ENCODE measurements at places on chromosomes 7 and 10. TPM values are rescaled to one million over a fixed set of nuclear protein-coding genes. Genes with fewer than 3 reads are reported as not detected.
A peak's percentile ranks its signal among the peaks of the same experiment; 100 is the strongest.

DNA sequence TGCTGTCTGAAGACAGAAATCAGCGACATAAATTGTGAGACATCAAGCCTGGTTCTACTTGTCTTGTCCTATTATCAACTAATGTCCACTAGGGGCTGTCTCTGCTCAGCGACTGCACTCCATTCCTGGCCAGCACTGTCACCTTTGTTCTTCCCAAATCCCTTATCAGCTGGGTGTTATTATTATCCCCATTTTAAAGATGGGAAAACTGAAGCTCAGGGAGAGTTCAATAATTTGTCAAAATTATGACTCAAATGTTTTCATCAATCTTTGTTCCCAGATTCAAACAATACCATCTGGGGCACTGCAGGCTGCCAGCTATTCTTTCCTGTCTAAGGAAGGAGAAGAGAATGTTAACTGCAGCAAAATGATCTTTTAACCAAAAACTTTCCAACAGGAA is 431.6 kb upstream of the NFE2L3 start:
- DNase-seq: no peak

DNA sequence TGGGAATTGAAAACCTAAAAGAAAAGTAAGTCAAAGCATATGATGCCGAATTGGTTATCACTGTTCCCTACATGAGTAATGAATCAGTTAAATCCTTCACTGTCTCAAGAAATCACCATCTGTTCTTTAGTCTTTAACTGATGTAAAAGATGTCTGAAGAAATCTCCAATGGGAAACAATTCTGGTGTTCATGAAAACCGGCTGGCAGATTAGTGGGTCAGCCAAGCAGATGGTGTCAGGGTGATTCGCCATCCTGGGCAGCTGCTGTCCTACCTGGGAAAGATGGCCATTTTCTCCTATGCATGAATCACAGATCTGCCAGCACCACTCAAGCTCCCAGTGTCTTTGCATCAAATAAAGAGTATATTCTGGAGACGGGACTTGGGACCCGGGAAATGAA is 925.2 kb upstream of the GHITM start:
- no peak for DNase-seq

The ASAH2 gene
- total RNA-seq: not detected

The KNDC1 gene
- 0.59 TPM for total RNA-seq

The CALY gene
- not detected for total RNA-seq

- no peak for DNase-seq
Measured at GRCh38 chr10:76375761-76376160, 944.3 kb downstream of the LRMDA start.

The EBLN1 gene
- not detected for total RNA-seq

DNA sequence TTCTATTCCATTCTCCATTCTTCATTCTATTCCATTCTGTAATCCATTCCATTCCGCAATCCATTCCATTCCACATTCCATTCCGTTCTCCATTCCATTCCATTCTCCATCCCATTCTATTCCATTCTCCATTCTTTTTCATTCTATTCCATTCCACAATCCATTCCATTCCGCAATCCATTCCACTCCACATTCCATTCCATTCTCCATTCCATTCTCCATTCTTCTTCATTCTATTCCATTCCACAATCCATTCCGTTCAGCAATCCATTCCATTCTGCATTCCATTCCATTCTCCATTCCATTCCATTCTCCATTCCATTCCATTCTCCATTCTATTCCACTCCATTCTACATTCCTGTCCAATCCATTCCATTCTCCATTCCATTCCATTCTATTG is 85.2 kb downstream of the NSUN6 start:
- no peak for DNase-seq

The SRRM3 gene
- 9.9 TPM for total RNA-seq

The LGI1 gene
- total RNA-seq: not detected

The DYNC1I1 gene
- total RNA-seq: 4.1 TPM

- DNase-seq: no peak
Measured at GRCh38 chr10:88895250-88895649, 15.2 kb downstream of the STAMBPL1 start.

The NXPH1 gene
- not detected for total RNA-seq

DNA sequence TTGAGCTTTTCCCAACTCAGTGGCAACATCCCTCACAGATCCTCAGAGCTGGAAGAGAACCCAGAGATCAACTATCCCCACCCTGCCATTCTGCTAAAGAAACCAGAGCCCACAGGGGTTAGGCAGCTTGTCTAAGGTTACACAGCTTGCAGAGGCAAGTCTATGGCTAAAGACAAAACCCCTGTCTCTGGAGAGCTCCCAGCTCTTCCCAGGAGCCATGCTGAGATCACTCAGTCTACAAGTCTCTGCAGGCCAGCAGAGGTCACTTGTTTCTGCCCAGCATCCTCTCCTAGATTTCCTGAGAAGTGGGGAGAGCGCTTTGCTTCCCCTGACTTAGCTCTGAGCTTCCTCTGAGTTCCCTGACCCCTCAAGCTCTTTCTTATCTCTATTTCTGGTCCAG is 28.5 kb upstream of the LOXL4 start:
- DNase-seq: no peak

- peak; percentile 50 for DNase-seq
Measured at GRCh38 chr10:130493021-130493420, 356.8 kb downstream of the GLRX3 start.

- no peak for DNase-seq
Measured at GRCh38 chr10:6221971-6222751, 19.4 kb downstream of the PFKFB3 start.

DNA sequence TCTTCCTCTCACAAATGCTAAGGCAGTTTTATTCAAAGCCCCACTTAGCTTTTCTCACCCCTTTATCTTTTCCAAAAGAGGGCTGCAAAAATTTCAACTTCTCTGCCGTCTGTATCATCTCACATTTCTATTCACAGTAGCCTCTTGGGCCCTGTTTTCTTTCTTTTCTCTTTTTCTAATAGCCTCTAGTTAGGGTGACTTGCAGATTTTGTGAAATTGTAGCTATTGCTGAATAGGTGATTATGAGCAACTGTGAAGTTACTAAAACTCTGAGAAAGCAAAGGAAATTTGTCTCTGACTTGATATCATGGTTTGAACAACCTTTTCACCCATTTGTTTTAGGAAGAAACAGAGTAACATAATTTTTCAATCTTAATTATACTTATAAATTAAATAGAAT is 29.2 kb downstream of the EXOC4 start:
- DNase-seq: no peak
